ENCODE measurements at places on chromosomes 13 and 19. TPM values are rescaled to one million over a fixed set of nuclear protein-coding genes. Genes with fewer than 3 reads are reported as not detected.

The SYNGR4 gene
- total RNA-seq, result not detected

DNA sequence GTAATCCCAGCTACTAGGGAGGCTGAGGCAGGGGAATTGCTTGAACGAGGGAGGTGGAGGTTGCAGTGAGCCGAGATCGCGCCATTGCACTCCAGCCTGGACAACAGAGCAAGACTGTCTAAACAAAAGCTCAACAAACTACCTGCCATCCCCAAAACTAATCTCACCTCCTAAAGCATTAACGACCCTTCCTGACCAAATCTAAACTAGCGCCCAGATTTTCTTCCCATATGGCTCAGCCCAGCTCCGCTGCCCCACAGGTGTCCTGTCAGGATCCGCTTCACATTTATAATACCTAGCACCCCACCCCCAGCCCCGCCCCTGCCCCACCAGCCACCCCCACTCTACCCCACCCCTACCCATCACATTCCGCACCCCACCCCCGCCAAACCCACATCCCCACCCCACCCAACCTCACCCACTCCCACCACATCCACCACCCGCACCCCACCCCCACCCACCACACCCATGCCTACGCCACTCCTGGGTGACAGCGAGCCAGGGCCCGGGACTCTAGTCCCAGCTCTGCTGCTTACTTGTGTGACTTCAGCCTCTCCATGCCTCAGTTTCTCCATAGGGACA lies 599 bp downstream of the C19orf12 start:
- no peak for DNase-seq

- DNase-seq, result no peak
Measured at GRCh38 chr13:43246382-43246781, 223.0 kb downstream of the DNAJC15 start.

The DAND5 gene
- total RNA-seq, result 0.45 TPM

The BRCA2 gene
- total RNA-seq, result 6.3 TPM

DNA sequence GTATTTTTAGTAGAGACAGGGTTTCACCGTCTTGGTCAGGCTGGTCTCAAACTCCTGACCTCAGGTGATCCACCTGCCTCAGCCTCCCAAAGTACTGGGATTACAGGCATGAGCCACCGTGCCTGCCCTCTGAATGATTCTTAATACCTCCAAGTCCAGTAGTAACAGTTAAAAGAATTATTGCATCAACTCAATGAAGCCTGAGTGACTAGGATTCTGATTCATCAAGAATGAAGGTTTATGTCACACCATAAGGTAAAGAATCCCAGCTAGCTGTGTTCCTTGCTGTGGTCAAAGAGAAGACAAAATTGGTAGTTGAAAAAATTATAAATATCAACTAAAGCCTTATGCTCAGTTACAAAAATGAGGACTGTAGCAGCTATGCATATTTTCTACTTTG lies 81.2 kb upstream of the ABCC4 start:
- no peak for DNase-seq

DNA sequence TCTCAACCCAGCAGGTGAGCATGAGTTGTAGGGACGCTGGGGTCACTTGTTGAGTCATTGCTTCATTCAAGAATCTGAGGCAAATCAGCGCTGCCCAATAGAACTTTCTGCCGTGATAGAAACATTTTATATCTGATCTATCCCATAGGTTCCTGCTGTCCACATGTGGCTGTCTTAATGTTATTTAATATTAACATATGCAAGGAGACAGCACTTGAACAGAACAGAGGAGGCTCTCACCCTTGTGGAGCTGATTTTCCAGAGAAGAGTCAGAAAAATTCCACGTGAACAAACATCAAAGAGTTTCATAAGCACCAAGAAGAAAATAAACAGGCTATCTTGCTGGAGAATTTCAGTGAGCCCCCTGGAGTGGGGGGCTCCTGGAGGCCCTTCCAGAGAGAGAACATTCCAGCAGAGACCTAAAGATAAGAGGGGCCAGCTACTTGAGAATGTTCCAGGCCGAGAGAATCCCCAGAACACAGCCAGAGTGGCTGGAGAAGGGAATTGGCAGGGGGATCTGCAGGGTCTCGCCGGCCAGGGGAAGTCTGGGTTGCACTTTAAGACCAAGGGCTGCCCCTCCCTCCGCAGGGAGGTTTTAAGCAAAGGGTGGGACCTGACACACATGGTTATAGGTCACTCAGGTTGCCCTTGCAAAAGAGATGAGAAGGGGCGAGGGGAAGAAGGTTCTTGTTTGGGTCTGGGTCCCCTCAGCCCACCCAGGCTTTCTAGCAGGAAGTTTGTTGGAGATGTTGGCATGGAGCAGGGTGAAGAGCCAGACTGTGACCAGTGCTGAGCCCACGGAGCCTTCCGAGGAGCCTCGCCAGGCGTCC lies 135.7 kb downstream of the CRYL1 start:
- DNase-seq, result no peak

GRCh38 chr13:90233933-90234672 lies 1113.4 kb upstream of the MIR17HG start:
- DNase-seq, result no peak

DNA sequence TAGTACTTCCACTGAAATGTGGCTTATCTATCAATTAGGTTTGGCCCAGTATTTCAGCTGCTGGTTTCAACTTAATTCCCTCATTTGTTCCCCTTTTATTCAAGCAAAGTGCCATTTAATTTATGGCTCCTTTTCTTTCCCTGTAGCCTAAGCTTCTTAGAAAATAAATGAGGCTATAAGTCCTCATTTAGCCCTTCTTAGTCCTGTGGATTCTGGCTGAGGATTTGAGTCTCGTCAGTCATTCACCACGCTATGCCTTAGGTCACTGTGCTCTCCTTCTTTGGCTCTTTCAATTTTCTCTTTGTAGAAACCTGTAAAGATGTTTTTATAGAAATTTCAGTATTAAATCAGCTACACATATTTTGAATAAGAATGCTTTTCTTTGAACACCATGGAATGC lies 579.1 kb downstream of the GPC6 start:
- DNase-seq, result no peak
